Activated CD4-positive, alpha-beta T cell treated with anti-CD3 and anti-CD28 coated beads, Interleukin-10, Interleukin-2, amounts not matched to agents 100 ng/mL and 50 ng/mL, durations not matched to agents 16 hours and 8 hours (primary cell): ENCODE measurements at places on chromosomes 7 and 10.

DNA sequence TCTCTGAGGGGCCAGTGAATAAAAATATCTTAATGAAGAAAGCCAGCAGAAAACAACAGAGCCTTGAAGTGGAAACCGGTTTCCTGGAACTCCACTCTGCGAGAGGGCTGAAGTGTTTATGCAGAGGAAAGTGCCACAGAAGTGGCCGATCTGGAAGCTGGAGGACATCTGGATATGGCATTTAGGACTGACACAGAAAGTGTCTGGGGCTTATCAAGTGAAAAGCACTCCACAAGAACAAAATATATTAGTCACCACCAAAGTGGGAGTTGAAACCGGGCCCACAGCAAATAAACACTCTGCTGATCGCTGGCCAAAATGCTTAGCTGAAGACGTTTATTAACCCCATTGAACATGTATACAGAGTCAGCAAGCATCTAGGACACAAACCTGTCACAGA lies 7.8 kb downstream of the NOD1 start:
- DNase-seq = no peak

GRCh38 chr7:1925973-1926907 lies 256.2 kb downstream of the ELFN1 start:
- peak; percentile 57 for DNase-seq

DNA sequence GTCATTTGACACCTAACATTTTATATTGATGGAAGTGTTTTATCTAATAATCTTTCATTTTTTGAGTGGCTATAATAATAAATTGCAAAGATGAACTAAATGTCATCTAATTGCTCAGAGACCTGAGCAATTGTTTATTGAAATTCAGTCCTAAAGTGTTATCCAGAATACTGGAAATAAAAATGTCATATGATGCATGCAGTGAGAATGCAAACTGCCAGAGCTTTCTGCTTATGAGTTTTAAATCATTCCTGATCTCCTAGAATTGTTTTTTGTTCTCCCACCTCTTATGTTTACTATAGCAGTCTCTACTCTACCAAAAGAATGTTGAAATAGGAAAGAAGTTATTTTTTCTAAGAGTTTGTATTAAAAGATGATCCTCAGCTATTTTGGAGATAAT lies 116.7 kb downstream of the FOXP2 start:
- no peak for DNase-seq

DNA sequence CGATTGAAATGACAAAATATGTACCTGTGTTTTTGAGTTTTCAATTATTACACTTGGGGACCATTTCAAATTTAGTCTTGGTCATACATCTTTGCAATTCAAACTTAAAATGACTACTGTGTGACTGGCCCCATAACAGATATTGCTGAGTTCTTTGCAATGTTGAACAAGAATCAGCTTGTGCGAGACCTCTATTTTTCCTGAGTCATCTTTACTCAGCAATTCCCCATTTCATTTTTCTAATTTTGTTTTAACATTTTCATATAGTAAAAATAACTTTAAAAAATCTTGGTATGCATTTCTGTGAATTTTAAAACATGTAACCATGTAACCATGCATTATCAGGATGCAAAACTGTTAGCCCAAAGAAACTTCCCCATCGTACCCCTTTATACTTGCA lies 678.1 kb downstream of the ANKRD7 start:
- no peak for DNase-seq

DNA sequence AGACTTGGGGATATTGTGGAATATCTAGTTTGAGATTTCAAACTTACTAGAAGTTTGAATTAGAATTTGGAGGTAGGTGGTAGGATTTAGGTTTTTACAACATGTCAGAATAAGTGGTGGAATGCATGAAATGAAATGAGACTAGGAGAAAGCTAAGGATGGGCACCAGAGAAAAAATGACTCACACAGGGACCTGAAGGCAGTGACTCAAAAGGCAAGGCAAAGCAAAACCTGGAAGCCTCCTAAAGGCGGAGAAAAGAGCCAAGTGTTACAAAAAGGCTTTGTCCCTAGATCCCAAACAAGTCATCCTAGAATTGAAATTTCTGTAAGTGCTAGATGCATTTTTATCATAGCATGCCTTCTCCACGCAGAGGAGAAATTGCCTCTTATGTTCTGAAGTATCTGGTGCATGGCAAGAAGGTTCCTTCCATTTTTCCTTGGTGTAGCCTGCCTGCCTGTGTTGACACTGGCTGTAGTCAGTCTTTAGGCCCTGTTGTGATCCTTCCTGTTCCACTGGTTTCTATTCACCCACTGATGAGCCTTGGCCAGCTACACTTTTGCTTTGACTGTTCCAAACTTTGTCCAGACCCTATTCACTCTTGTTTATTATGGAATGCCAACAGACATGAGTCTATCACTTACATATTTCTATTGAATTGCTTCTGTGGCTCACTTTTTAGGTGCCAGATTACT lies 109.3 kb downstream of the ETV1 start:
- DNase-seq = no peak

- DNase-seq = no peak
Observed at GRCh38 chr10:5365928-5366327, 1.2 kb downstream of the UCN3 start.

- no peak for DNase-seq
Observed at GRCh38 chr7:72118366-72118765, 293.8 kb downstream of the CALN1 start.

DNA sequence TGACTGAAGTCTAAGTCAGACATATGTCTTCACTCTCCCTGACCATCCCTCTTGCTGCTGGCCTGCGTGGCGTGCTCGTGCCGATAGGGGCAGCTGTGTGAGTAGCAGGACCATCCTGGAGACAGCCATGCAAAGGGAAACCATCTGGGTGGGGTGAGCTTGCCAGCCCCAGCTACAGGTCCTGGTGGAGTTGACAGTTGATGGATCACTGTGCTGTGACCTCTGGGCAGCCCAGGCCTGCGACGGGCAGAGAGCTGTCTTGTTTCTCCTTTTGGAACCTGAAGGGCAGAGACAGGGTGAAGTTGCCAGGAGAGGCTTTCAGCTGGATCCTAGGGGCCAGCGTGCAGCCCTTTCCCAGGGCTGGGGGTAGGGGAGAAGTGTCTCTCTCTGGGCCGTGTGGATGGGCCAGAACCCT lies 44.7 kb downstream of the GRK5 start:
- DNase-seq = no peak

DNA sequence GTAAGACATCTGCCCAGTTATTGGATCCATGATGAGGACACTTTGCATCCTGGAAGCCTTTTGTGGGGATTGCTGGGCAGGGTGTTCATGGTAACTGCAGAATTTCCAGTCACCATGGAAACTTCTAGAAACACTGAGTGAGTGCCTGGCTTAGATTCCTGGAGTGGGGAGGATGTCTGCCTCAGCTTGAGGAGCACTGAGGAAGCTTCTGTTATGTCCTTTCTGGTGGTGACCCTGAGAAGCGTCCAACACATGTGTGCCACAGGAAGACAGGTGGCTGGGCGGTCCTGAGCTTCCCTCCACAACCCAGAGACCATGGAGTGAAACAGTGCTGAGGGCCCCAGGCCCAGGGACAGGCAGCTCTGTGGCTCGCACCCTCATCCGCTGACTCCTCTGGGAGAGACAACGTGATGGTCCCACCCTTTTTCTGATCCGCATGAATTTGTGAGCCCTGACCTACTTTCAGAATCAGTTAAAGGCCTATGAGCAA lies 191.8 kb upstream of the CXCL12 start:
- DNase-seq = peak; percentile 48

DNA sequence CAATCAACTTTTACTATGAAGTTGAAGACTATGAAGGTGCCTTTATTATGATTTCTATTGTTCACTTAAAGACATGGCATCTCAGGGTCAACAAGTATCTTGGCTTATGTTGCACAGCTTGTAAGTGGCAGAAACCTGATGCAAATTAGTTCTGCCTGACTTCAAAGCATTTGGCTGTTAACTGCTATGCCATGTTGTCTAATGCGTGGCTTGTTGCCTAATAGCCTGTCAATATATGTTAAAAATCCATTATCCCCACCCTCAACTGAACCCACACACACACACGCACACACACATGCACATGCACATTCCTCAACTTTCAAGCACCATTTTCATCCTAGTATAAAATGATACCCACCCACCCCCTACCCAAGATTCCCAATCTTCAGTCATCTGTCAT lies 217.1 kb downstream of the NRG3 start:
- DNase-seq = no peak

DNA sequence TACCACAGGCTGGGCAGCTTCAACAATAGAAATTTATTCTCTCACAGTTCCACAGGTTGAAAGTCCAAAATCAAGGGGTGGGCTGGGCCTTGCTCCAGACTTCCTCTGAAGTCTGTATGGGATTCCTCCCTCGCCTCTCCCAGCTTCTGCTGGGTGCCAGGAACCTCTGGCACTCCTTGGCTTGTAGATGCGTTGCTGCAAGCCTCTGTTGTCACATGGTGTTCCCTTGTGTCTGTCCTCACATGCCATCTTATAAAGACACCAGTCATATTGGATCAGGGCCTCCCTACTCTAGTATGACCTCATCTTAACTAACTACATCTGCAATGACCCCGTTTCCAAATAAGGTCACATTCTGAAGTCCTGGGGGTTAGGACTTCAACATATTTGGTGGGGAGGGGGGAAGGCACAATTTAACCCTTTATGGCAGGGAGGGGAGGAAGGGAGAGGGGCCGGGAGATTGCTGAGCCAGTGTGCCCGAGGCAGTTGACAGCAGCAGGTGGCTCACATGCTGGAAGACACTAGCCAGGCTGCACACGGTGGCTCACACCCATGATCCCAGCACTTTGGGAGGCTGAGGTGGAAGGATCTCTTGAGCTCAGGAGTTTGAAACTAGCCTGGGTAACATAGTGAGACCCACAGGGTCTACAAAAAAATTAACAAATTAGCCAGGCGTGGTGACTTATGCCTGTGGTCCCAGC lies 18.8 kb downstream of the ZNF282 start:
- DNase-seq = no peak

DNA sequence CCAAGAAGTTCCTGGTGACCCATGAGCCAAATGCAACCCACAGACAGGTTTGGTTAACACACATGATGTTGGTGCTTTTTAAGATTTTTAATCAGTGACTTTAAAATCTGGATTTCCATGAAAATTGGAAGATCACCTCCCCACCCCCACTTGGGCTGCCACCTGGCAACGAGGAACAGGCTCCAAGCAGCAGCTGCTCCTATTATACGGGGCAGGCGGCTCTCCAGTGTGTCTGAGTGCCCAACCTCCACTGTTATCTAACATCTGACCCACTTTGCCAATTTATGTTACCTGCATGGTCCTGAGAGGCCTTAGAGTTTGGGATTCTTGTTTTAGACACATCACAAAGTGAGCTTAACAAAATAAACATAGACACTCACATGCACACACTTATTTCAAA lies 56.4 kb downstream of the SGMS1 start:
- no peak for DNase-seq
